Renal cortical epithelial cell (primary cell): ENCODE measurements at places on chromosomes 6 and 20.

DNA sequence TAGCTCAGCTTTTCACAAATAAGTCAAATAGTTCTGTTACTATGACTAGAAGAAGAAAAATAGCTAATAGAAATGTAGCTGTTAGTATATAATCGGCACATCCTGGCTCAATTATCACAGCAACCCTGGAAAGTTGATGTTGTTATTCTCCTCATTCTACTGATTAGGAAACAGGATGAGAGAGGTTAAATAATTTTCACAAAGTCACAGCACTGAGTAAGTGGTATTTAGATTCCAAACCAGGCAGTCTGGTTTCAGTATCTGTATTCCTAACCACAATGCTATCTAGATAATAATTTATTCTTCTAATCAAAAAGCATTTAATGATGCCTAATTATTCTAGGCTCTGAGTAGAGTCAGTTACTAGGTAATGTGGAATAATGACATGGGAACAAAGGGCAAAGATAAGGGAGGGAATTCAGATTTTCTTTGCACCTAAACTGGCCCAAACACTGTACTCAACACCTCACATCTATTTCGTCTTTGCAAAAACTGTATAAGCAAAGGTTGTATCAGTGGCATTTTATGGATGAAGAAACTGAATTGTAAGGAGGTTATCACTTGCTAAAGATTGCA, 51.3 kb downstream of the PDE7B start:
- no peak for DNase-seq

DNA sequence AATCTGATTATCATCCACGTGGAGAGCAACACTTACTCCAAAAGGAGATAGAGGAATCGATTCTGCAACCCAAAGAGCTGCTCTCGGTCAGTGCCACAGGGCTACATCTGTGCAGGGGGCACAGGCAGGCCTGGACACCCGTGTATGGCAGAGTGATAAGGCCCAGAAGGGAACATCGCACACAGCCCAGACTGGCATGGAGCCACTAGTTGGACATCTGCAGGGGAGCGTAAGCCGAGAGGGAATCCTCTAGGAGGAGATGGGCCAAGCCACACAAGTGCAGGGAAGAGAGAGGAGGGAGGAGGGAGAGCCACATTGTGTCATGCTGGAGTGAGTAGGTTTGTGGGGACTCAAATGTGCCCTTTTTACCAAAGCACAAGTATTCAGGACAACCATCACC, 50.4 kb upstream of the ENTPD6 start:
- DNase-seq = no peak

DNA sequence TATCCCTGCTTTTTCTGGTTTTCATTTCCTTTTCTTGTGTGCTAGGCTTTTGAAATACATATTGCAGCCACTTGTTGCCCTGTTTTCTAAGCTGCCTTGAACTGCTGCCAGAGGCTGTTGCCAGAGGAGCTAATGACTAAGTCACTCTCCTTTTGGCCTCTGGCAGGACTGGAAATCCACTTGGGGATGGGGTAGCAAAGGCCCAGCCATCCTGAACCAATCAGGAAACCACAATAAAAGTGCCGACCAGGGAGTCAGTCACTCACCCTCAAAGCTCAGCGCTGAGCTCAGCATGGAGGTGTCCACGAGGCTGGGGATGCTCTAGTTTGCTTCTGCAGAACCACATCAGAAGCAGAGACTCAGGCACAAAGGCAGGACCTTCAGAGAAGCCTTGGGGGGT, 813.0 kb downstream of the DHX35 start:
- peak; percentile 29 for DNase-seq

- DNase-seq = no peak
Measured at GRCh38 chr20:50218987-50219435, 28.4 kb downstream of the CEBPB start.

DNA sequence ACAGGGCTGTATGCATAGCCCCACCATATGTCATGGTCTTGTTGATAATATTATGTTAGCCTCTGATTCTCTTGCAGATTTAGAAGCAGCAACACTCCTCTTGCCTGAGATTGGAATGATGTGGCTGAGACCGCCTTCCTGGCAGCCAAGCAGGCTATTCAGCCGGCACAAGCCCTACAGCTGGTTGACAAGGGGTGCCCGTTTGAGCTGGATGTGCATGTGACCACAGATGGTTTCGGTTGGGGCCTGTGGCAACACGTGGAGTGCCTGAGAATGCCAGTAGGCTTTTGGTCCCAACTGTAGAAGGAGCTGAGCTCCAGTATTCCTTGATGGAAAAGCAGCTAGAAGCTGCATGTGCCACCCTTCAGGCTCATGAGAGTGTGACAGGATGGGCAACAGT, 303.6 kb upstream of the POU3F2 start:
- no peak for DNase-seq

GRCh38 chr20:8428988-8429387, 296.9 kb downstream of the PLCB1 start:
- DNase-seq = peak; percentile 76

GRCh38 chr6:12709556-12710232, 6.9 kb upstream of the PHACTR1 start:
- DNase-seq = no peak

- DNase-seq = no peak
Measured at GRCh38 chr6:108660251-108660650, 99.5 kb downstream of the FOXO3 start.

GRCh38 chr6:135397172-135397952, 100.2 kb downstream of the AHI1 start:
- no peak for DNase-seq
